Activated CD4-positive, alpha-beta T cell treated with anti-CD3 and anti-CD28 coated beads for 4 hours (primary cell): ENCODE measurements at places on chromosomes 13 and 19.

DNA sequence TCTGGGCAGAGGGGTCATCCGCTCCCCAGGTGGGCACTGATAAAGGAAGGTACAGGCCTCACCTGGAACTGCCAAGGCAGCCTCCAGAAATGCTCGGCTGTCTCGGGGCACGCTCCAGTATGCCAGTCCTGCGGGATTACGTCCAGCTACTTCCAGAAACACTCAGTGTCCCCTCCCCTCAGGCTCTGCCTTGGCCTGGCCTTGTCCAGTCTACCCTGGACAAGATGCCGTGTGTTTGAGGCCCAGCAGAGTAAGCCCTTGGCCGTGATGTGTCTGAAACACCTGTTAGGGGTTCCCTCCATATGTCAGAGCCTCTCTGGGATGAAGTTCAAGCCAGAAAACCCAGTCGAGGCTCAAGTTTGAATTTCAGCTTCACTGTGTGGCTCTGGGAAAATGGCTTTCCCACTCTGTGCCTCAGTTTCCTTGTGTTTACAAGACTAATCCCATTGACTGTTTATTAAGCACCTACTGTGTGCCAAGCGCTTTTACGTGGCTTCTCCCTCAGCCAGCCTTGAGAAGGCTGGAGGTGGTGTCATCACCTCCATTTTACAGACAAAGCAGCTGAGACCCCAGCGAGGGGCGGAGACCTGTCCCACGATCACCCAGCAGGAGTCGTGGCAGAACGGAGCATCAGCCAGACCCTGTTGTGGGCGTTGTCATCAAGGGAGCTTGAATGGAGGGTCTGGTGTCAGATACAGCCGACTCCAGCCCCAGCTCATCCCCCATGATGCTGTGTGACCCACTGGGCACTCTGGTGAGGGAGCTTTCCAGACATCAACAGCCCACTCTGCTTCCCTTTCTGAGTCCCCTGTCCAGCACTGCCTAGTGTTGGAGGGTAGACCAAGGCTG, 2.0 kb upstream of the PIK3R2 start:
- DNase-seq = no peak

- DNase-seq = no peak
Measured at GRCh38 chr19:35944556-35944955, 8.4 kb downstream of the LRFN3 start.

GRCh38 chr19:46551164-46551563, 50.0 kb upstream of the CALM3 start:
- DNase-seq = no peak

GRCh38 chr13:103100830-103101229, 34.6 kb upstream of the SLC10A2 start:
- no peak for DNase-seq

DNA sequence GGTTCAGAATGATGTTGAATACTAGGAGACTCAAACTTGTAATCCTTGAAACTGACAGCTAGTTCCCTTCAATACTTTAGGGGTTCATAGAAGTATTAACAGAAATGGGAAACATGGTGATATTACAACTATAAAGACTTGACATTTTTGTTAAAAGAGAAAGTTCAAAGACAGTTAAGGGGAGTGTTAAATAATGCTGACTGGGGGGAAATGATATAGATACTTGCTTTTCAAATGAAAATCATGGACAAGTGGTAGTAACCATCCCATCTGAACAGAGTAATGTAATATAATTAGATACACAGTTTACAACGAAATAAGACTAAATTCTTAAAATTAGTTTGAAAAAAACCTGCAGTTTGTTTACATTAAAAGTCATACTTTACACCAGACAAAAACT, 6.6 kb upstream of the EEF1AKMT1 start:
- no peak for DNase-seq
